ENCODE measurements at places on chromosomes 13 and 19.
A peak's percentile ranks its signal among the peaks of the same experiment; 100 is the strongest.

- peaks cover 5% of the 10 kb centered on the region for H3K4me1 ChIP-seq
- DNase-seq, result no peak
- H3K27me3 ChIP-seq, result no peaks in the 10 kb centered on the region
- no peak overlapping the region for H3K27ac ChIP-seq
- no peaks in the 10 kb centered on the region for H3K36me3 ChIP-seq
These were observed 1414.5 kb upstream of the PCDH9 start for GRCh38 chr13:68644611-68645010.

- peaks cover 27% of the 10 kb centered on the region for H3K36me3 ChIP-seq
- no peak overlapping the region for H3K4me3 ChIP-seq
- peaks cover 26% of the 10 kb centered on the region for H3K4me1 ChIP-seq
- no peak overlapping the region for H3K27ac ChIP-seq
- no peaks in the 10 kb centered on the region for H3K27me3 ChIP-seq
- no peak for DNase-seq
These were observed 33.0 kb downstream of the KPNA3 start for GRCh38 chr13:49759503-49759902.

GRCh38 chr19:46860846-46861690, at the start of gene ARHGAP35:
ARHGAP35 (plus strand) TSS chr19:46860997; CDS start chr19:46918676, 57,679 bp downstream.
- H3K27ac ChIP-seq, result peak within 1 kb of the TSS; percentile 91
- no peaks in the 10 kb centered on the region for H3K27me3 ChIP-seq
- peak within 1 kb of the TSS; percentile 95 for H3K4me3 ChIP-seq
- H3K36me3 ChIP-seq, result no peaks in the 10 kb centered on the region

GRCh38 chr19:52786078-52786463, 520 bp downstream of the ZNF600 start:
- peak overlapping the region; percentile 82 for H3K4me3 ChIP-seq
- H3K36me3 ChIP-seq, result peaks cover 19% of the 10 kb centered on the region
- no peak for DNase-seq
- H3K27me3 ChIP-seq, result no peaks in the 10 kb centered on the region

DNA sequence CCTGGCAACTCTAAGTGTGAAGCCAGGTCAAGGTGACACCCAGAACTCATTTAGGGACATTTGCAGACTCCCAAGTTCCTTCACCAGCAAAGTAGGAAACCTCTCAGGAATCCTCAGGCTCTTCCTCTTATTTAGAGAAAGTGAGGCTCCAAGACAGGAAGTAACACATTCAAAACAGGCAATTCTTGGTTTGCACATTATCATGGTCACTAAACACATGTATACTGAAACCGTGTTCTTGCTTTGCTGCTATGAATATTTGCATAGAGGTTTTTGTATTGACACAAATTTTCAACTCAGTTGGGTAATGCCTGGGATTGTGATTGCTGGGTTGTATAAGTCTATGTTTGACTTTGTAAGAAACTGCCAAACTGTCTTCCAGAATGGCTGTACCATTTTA, 13.2 kb upstream of the URI1 start:
- DNase-seq, result no peak
- no peak overlapping the region for H3K4me3 ChIP-seq
- H3K4me1 ChIP-seq, result peaks cover 8% of the 10 kb centered on the region
- H3K27ac ChIP-seq, result no peak overlapping the region
- H3K27me3 ChIP-seq, result peaks cover 12% of the 10 kb centered on the region
- H3K36me3 ChIP-seq, result no peaks in the 10 kb centered on the region

- no peaks in the 10 kb centered on the region for H3K27me3 ChIP-seq
- H3K36me3 ChIP-seq, result peaks cover 20% of the 10 kb centered on the region
These were observed at the start of gene GMIP for GRCh38 chr19:19643158-19644053. GMIP (minus strand) TSS chr19:19643657; CDS start chr19:19643529, 128 bp downstream.

DNA sequence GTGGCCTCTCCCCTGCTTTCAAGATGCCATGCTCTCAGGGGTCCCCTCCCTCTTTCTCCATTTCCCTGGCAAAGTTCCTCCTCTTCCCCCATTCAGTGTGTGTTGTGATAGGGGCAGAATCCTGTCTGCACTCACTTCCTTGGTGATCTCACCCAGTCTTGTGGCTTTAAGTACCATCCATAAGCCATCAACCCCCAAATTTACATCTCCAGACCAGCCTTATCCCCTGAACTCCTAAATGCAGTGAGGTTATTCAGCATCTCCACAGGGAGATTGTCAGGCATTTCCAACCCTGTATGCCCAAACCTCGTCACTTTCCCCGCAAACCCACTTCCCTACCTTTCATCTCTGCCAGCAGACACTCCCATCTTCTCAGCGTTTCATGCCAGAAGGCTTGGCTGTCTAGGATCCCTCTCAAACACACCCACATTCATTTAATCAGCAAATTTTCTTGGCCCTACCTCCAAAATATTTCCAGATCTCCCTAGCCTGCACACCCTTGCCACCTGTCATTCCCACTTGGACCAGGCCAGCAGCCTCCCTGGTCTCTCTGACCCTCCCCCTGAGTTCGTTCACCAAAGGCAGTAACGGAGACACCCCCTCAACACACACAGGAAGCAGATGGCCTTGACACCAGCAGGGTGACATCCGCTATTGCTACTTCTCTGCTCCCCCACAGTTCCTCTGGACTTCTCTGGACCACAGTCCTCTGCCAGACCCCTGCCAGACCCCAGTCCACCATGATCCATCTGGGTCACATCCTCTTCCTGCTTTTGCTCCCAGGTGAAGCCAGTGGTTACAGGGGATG, at the start of gene HCST:
HCST (plus strand) TSS at position 676 of the 808 bp plus-strand sequence; CDS start at position 741, 65 bp downstream.
- H3K36me3 ChIP-seq, result peaks cover 9% of the 10 kb centered on the region
- H3K27me3 ChIP-seq, result no peaks in the 10 kb centered on the region
- peak within 1 kb of the TSS; percentile 98 for H3K27ac ChIP-seq

GRCh38 chr19:29667387-29667783, 2.1 kb downstream of the PLEKHF1 start:
- no peaks in the 10 kb centered on the region for H3K36me3 ChIP-seq
- H3K27me3 ChIP-seq, result no peaks in the 10 kb centered on the region
- H3K4me3 ChIP-seq, result peak overlapping the region; percentile 65
- H3K27ac ChIP-seq, result peak overlapping the region; percentile 40
- DNase-seq, result no peak

DNA sequence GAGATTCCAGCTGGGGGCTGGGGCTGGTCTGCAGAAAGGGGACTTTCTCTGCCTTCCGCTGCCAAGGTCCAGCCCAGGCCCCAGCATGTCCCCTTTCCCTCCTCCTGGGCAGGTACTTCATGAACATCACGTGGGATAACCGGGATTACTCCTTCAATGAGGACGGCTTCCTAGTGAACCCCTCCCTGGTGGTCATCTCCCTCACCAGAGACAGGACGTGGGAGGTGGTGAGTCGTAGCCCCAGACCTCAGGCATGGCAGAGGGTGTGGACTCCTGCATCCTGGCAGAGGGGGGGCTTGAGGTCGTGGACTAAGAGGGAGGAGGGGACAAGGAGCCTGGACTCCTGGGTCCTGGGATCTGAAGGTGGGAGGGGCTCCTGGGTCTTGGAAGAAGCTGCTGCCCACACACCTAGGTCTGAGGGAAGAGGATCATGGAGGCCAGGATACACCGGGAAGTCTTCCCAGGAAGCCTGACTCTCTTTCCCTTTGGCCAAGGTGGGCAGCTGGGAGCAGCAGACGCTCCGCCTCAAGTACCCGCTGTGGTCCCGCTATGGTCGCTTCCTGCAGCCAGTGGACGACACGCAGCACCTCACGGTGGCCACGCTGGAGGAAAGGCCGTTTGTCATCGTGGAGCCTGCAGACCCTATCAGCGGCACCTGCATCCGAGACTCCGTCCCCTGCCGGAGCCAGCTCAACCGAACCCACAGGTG, 20.6 kb downstream of the GRIN2D start:
- H3K4me3 ChIP-seq, result no peak overlapping the region
- H3K27ac ChIP-seq, result no peak overlapping the region
- peaks cover 17% of the 10 kb centered on the region for H3K4me1 ChIP-seq
- no peaks in the 10 kb centered on the region for H3K36me3 ChIP-seq
- H3K27me3 ChIP-seq, result peaks cover 19% of the 10 kb centered on the region

DNA sequence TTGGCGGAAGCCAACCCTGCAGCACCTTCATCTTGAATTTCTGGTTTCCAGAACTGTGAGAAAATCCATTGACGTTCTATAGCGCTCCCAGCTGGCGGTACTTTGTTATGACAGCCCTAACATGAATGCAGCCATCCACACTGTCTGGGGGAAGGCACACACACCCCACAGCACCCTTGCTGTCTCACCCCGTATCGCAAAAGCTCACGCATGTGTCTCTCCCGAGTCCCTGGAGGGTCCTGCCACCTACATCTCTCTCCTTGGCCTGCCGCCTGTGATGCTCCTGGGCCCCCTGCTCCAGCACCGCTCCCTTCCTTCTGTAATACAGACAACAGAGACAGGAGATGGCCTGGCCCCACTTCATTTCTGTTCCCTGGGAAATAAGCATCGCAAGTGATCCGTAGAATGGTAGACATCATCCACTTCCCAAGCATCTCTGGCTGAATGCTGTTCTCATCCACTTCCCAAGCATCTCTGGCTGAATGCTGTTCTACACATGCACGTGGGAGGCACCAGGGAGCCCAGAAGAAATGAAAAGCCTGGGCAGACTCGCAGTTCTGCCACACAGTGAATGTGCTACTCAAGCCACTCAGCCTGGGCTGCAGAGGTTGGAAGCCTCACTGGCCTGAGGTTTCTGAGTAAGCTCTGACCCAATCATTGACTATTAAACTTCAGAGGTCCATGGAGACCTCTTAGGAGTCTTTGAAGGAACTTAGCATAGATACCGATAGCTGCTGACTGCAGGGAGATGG, 29.6 kb downstream of the EPN1 start:
- H3K27ac ChIP-seq, result no peak overlapping the region
- peaks cover 8% of the 10 kb centered on the region for H3K36me3 ChIP-seq

DNA sequence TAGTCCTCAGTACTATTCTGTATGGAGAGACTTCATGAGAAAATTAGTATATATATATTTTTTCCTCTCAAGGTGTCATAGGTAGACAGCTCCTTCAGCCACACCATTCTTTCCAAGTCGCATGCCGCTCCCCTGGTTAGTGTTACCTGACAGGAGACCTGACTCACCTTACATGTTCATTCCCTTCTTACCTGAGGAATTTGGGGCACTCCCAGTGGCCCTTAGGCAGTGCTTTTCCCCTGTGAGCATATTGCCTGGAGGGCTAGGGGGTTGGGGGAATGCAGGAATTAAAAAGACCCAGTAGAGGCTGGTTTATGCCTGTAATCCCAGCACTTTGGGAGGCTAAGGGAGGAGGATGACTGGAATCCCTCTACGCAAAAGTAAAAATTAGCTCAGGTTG, 9.0 kb upstream of the ACTN4 start:
- no peak overlapping the region for H3K4me3 ChIP-seq
- DNase-seq, result no peak
- H3K27me3 ChIP-seq, result no peaks in the 10 kb centered on the region
- peaks cover 18% of the 10 kb centered on the region for H3K4me1 ChIP-seq

- DNase-seq, result no peak
- no peaks in the 10 kb centered on the region for H3K4me1 ChIP-seq
- H3K4me3 ChIP-seq, result no peak overlapping the region
- no peak overlapping the region for H3K27ac ChIP-seq
- peaks cover 10% of the 10 kb centered on the region for H3K36me3 ChIP-seq
- H3K27me3 ChIP-seq, result no peaks in the 10 kb centered on the region
These were observed 88.9 kb downstream of the CDADC1 start for GRCh38 chr13:49336655-49337054.

GRCh38 chr19:35717665-35718344, at the start of gene KMT2B:
KMT2B (plus strand) TSS chr19:35718003; CDS start chr19:35718019, 16 bp downstream.
- DNase-seq, result no peak
- H3K27ac ChIP-seq, result peak within 1 kb of the TSS; percentile 94
- peak within 1 kb of the TSS; percentile 92 for H3K4me3 ChIP-seq
- peaks cover 37% of the 10 kb centered on the region for H3K4me1 ChIP-seq
- no peaks in the 10 kb centered on the region for H3K27me3 ChIP-seq
- H3K36me3 ChIP-seq, result peaks cover 18% of the 10 kb centered on the region

DNA sequence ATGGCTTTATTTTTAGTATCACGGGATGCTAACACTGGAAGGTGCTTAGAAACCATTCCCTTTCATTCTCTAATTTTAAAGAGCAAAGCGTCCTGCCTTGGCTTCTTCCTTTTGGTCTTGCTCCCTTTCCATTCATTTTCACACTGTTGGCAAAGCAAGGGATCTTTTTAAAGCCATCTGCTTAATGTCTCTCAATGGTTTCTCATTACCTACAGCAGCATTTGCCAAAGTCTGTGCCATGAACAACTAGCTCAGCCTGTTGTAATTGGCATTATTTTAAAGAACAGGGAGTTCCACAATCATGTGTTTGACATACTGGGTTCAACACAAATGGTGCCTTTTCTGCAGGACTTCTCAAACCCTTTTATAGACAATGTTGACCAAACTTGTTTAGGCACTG, 444.3 kb downstream of the GPC6 start:
- no peaks in the 10 kb centered on the region for H3K27me3 ChIP-seq
- H3K4me1 ChIP-seq, result no peaks in the 10 kb centered on the region
- DNase-seq, result no peak
- no peaks in the 10 kb centered on the region for H3K36me3 ChIP-seq

GRCh38 chr19:49741210-49741844, 21.8 kb downstream of the TSKS start:
- H3K27ac ChIP-seq, result no peak overlapping the region
- DNase-seq, result no peak

DNA sequence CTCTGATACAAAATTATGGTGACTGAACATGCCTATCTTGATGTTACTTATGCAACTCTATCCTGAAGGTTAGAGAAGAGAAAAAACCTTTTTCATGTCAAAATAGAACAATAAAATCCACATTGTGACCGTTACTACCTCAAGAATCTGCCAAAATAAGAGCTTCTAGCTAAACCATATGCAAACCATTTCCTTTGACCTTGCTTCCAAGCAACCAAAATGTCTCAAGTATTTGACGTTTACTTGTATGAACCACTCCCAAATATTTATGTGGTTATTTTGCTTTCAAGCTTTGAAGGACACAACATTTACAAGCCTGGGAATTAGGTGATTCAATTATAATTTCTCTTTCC, 13.9 kb downstream of the FOXO1 start:
- H3K27ac ChIP-seq, result peak overlapping the region; percentile 94
- peak overlapping the region; percentile 92 for H3K4me3 ChIP-seq
- peaks cover 58% of the 10 kb centered on the region for H3K4me1 ChIP-seq
- no peaks in the 10 kb centered on the region for H3K36me3 ChIP-seq
- H3K27me3 ChIP-seq, result no peaks in the 10 kb centered on the region
- DNase-seq, result no peak

- no peak overlapping the region for H3K27ac ChIP-seq
- peaks cover 8% of the 10 kb centered on the region for H3K27me3 ChIP-seq
- no peaks in the 10 kb centered on the region for H3K36me3 ChIP-seq
- no peak overlapping the region for H3K4me3 ChIP-seq
- DNase-seq, result no peak
- no peaks in the 10 kb centered on the region for H3K4me1 ChIP-seq
These were observed 366.2 kb downstream of the DNAJC15 start for GRCh38 chr13:43389573-43389972.

- no peaks in the 10 kb centered on the region for H3K4me1 ChIP-seq
These were observed 2771.0 kb upstream of the PCDH20 start for GRCh38 chr13:64186503-64187250.

DNA sequence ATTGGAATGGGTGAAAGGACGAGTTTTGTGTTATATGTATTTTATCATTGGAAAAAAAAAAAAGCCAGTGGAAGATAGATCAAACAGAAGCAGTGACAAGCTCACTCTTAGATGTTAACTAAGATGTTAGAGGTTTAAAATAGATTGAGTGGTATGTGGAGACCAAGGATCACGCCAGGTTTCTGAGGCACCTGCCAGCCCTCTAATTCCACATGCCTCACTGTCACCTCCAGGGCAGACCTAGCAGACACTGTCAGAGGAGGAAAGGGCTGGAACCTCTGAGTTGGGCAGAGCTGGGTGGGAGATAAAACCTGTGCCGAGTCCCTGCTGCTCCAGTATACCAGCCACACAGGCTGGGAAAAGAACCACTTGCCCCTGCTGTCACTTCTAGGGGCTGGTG, 57.5 kb upstream of the SIAH3 start:
- no peak overlapping the region for H3K27ac ChIP-seq
- DNase-seq, result no peak
- peaks cover 9% of the 10 kb centered on the region for H3K27me3 ChIP-seq
- no peaks in the 10 kb centered on the region for H3K36me3 ChIP-seq

Measured in memory B cell (primary cell).